Heart left ventricle (tissue), 16 donors: ENCODE measurements at places on chromosomes 5 and 9. TPM values are rescaled to one million over a fixed set of nuclear protein-coding genes. Genes with fewer than 3 reads are reported as not detected.

The CARTPT gene
- total RNA-seq = not detected

DNA sequence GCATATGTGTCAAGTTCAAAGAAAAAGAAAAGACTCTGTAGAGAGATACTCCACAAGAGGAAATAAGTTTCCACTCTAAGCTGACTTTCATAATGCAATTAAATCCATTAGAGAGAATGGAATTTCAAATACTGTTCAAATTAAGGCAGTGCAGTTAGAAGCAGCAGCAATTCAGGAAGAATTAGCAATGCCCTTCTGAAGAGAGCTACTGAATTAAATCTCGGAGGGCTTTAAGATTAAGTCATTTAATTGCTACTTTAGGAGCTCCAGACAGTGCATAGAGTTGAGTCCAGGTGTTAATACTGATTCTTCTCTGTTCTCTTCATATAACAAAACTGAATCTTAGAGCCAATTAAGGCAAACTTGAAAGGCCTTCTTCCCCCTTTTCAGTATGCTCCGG lies 8.5 kb downstream of the CDH12 start:
- no peak for DNase-seq

- DNase-seq = no peak
Measured at GRCh38 chr9:69771775-69772418, 12.1 kb upstream of the PTAR1 start.

- DNase-seq = no peak
Measured at GRCh38 chr9:110126499-110126941, 81.4 kb downstream of the C9orf152 start.

GRCh38 chr9:112487799-112488340 lies 1.2 kb downstream of the KIAA1958 start:
- no peak for DNase-seq

The RAI14 gene
- total RNA-seq = 34.3 TPM

GRCh38 chr5:83787631-83788030 lies 67.0 kb upstream of the HAPLN1 start:
- no peak for DNase-seq

The UBE2QL1 gene
- 17.7 TPM for total RNA-seq

GRCh38 chr5:169125571-169125970 lies 175.4 kb downstream of the SLIT3 start:
- no peak for DNase-seq

The PCDHAC2 gene
- 0.92 TPM for total RNA-seq

DNA sequence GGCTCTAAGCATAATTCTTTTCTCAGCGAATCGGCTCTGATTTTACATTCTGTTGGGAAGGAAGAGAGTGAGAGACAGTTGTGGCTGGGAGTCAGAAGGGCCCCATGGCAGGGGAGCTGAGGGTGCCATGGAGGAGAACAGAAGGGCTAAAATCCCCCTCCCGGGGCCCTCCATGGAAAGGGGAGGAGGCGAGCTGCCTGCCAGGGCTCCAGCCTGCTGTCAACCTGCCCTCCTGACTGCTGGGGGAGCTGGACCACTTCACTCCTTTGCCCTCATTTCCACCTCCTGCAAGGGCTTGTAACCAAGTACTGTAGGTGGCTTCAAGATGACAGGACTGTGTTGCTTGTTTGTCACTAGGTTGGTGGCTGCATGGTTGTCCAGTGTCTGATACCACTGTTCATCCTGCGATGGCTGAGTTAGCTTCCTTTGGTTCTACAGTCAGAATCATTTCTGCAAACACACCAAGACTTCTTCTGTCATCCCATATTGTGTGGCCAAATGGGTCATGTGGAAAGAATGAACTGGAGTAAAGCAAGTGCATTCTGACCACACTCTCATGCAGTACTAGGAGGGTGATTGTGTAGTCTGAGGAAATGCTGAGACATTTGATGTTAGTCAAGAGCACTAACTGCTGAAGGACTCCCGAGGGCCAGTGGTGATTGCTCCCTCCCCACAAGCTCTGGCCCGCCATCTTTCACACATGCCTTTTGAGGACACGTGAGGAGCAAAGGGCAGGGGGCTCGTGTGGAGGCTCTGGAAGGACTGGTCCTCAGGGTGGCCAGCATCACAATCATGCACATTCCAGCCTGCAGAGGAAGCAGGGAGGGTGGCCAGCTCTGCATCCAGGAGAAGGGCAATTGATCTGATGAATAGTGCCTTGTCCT lies 307.2 kb downstream of the GADD45G start:
- DNase-seq = no peak
